ENCODE measurements at places on chromosomes 4 and X. TPM values are rescaled to one million over a fixed set of nuclear protein-coding genes. Genes with fewer than 3 reads are reported as not detected.

Gene GLUD2
- polyA plus RNA-seq: 0.36 TPM

Gene SLC6A8
- 1.9 TPM for polyA plus RNA-seq

Gene MAGEH1
- 38.3 TPM for polyA plus RNA-seq

Gene CFP
- polyA plus RNA-seq: 0.15 TPM

Gene FGA
- not detected for polyA plus RNA-seq

Gene NAA11
- polyA plus RNA-seq: not detected

Gene RLIM
- polyA plus RNA-seq: 11.4 TPM

GRCh38 chr4:11765849-11766453 lies 337.3 kb upstream of the HS3ST1 start:
- peak; percentile 28 for DNase-seq

DNA sequence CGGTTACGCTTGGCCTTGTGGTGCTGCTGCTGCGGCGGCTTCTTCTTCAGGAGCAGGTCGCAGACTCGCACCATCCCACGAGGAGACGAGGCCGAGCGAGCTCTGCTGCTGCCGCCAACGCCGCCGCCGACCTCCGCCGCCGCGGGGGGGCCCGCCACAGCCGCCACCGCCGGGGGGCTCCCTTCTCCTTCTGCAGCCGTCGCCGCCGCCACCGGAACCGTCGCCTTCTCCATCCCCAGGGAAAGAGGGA lies 237 bp downstream of the ANKRD17 start:
- DNase-seq: peak; percentile 67

GRCh38 chrX:41828826-41829225 lies 94.5 kb downstream of the CASK start:
- peak; percentile 4 for DNase-seq

DNA sequence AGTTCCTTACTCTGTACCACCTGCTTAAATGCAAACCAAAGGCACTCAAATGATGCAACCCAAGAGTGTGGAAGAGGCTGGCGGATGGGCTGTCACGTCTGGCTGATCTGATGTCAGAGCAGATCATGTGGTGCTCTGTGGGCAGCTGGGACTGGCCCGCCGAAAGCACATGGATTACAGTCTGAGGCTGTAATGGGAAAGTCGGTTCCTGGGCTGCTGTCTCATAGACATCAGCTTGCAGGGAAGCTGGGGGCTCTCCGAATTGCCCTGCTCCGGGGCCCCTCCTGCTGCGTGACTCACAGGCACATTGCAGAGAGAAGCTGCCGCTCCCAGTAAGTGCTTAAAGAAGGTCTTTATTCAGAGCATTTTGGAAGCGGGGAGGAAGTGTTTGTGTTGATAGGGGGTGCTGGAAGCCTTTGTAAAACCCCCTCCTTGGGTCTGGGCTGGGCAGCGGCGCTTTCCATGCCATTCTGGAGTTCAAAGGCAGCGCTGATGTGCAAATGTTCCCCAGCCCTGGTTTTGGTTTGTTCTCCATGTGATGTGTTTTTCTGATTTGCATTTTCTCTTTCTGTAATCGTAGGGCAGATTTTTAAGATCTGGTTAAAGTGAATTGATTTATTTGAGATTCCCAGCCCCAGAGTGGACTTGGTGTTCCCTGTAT lies 181.1 kb downstream of the LARP7 start:
- DNase-seq: peak; percentile 96

- peak; percentile 82 for DNase-seq
Observed at GRCh38 chr4:159227984-159228383, 125.1 kb downstream of the RAPGEF2 start.

DNA sequence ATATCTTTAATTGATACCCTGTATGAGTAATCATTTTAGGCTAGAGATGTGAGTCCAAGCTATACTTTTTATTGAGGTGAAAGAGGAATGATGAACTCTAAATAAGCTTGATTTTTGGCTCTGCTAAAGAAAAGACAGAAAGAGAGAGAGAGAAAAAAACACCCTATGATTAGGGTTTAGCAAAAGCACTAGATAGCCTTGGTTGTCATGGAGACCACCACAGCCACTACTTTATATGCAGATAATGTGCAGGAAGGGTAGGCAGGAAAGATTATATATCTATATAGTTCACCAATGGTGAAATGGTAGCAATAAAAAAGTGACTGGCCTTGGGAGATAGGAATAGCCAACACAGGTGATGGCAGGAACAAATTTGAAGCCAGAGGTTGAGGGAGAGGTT lies 69.9 kb upstream of the CAMK2D start:
- DNase-seq: no peak

- DNase-seq: peak; percentile 64
Observed at GRCh38 chr4:137819964-137820383, 287.7 kb upstream of the PCDH18 start.

DNA sequence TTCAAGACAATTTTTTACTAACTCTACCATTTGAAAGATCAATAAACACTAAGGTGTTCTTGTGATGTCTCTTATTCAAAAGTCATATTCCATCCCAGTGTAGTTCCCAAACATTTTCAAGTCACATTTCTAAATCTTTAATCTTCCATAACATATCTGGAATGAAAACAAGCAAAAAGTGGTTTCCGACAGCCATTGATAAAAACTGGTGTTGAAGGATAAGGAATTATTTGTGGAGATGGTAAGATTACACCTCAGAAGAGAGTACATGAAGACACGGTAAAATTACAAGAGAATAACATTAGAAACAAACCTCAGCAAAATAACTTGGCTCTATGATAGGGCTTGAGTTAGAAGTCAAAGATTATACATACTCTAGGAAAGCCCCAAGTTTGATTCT lies 4.3 kb downstream of the CHIC2 start:
- DNase-seq: no peak

DNA sequence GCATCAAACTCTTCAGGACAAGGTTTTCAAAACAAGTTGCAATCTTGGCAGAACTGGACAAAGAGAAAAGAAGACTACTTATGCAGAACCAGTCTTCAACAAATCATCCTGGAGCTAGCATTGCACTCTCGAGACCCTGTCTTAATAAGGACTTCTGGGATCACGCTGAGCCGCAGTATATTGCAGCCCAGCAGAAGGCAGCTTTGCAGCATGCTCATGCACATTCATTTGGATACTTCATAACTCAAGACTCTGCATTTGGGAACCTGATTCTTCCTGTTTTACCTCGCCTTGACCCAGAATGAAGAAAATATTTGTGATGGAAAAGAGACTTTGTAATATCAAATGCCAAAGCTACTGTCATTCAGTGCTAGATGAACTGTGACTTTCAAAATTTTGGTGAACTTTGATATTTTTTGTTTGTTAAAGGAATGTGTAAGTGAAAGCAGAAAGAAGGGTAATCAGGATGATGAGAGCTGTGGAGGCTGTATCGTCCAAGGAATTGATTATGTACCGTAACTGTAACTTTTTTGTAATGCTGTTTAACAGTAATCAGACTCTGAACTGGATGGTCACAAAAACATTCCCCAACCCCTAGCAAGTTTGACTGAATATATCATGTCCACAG lies 27.2 kb downstream of the HSPA4L start:
- peak; percentile 16 for DNase-seq

- DNase-seq: peak; percentile 46
Observed at GRCh38 chrX:119605464-119606279, 552 bp downstream of the NKRF start.

GRCh38 chrX:154002215-154002719 lies 17.4 kb downstream of the IRAK1 start:
- DNase-seq: peak; percentile 92

DNA sequence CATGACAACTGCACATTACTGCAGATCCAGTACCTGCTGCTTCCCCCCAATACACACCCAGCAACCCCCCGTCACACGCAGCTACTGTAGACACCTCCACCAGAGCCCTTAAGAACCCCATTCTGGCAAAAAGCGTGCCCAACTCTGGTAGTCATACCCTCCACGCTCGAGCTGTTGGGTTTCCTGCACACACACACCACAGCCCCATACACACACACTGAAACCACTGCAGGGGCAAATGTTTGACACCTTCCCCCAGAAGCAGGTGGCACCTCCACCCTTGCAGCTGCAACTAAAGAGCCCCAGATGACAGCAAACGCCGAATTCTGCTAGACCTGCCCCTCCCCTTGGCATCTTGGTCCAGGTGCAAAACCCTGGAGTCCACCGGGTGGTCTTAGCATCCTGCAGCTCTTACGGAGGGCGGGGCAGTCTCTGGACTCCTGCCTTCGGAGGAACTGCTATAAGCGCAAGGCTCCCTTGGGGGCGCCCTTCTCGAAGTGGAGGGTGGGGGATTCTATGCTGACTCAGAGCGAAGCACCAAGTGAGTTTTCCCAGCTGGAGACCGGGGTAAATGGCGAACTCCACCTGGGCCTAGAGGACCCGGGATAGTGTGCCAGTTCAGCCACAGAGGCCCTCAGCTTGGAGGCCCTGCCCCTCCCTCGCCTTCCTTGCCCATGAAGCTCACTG lies 1.5 kb downstream of the FRMPD3 start:
- DNase-seq: peak; percentile 31

DNA sequence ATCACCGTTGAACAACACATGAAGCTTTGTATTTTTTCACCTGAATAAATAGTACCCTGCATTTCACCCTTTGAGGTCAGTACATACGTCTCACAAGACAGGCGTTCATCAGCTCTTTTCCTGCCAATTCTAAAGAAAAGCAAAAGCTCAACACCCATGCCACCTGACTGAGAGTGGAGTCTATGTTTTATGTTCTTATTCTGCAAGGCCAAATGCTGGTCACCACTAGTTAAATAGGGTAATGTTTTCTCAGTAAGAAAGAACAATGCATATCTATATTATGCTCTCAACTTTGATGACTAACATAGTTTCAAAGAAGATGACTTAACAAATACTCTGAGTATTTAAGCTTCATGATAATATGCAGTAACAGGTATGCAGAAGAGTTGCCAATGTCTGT lies 336.3 kb upstream of the BMP3 start:
- DNase-seq: no peak

DNA sequence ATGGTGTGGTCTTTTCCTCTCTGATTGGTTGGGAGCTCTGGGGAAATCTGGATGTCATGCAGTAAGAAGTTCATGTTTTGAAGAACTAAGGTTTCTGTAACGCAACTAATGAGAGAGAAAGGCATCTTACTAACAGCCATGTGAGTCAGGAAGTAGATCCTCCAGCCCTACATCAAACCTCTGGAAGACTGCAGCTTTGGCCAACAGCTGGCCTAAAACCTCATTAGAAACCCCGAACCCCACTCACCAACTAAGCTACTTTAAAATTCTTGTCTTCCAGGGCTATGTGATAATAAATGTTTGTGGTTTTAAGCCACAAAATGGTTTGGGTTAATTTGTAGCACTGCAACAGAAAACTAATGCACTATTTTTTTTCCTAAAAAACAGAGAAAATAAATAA lies 549.0 kb upstream of the GRID2 start:
- no peak for DNase-seq

DNA sequence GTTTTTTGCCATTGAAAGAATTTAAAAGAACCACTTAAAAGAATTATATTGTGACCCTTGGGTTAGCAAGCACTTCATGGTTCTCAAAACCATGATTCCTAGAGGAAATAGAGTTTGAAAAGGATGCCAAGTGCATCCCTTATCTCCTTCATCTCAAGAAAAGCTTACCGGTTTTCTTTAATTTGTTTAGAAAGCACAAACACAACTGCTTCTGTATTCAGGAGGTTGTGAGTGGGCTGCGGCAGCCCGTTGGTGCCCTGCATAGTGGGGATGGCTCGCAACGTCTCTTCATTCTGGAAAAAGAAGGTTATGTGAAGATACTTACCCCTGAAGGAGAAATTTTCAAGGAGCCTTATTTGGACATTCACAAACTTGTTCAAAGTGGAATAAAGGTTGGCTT lies 13.5 kb downstream of the HHIP start:
- DNase-seq: no peak

- DNase-seq: no peak
Observed at GRCh38 chrX:31697294-31697916, 625.6 kb upstream of the FTHL17 start.

DNA sequence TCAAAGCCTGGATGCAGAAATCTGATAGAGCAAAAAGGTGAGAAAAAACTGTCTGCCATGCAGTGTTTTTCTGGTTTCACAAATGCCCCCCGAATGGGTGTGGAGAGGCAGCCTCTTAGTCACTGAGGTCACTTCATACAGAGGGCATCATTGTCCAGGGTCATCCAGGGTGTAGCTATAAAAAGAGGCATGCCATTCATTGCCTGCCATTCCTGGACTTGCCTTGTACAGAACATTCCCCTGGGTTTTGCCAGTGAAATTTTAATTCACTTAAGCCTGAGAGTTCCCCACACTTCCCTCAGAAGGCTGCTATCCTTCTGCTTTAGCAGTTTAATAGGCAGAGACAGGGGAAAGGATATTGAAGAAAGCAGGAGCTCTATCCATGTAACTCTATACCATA lies 230.3 kb downstream of the UNC5C start:
- DNase-seq: no peak

- DNase-seq: peak; percentile 41
Observed at GRCh38 chr4:98509721-98510120, 148.7 kb downstream of the TSPAN5 start.

- peak; percentile 62 for DNase-seq
Observed at GRCh38 chr4:159946983-159947615, 844.2 kb downstream of the RAPGEF2 start.

DNA sequence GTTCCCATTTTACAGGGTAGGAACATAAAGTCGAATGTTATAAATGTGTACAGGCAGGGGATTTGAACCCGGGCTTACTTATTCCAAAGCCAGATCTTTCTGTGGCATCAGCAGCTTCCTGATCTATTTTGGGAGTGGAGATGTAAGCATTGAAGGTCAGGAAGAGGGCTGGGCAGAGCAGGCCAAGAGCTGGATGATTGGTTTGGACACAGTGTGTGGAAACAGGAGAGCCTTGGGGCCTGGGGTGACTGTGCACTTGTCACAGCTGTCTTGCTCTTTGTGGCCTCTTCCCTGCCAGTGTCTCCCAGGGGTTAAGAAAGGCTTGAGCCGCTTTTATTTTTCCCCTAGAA lies 127.9 kb upstream of the ENPP6 start:
- no peak for DNase-seq

- no peak for DNase-seq
Observed at GRCh38 chr4:97910005-97910404, 233.3 kb downstream of the STPG2 start.

DNA sequence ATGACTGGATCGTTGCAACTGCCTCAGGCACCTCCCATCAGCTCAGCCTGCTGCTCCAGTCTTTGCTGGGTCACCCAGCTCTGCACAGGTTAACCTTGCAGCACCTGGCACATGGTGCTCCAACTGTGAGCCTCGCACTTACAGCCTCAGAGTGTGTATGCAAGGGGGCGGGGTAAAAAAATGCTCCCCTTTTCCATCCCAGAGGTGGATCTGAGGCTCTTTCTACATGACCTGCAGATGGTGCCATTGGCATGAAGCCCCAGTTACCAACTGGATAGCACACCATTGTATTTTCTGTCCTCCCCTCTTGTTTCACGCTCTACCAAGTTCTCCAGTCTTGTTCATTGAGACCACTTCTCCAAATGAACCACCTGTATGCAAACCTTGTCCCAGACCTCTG lies 46.2 kb upstream of the TRPC3 start:
- DNase-seq: no peak

GRCh38 chrX:10819973-10820372 lies 199.6 kb upstream of the MID1 start:
- DNase-seq: peak; percentile 24

DNA sequence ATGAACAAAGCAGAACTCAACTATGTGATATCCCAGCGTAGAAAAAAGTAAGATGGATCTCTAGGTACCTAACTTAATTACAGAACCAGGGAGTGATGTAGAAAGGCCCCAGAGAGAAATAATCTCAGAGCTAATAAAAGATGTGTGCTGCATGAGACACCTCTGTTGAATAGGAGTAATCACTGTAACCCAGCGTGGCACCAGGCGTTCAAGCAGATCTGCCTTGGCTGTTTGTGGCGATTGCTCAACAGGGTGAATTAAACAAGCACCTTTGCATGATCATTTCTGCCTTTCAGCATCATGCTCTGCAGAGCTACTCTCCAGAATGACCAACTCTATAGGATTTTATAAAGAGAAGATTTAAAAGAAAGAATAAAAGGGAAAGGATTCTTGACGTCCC lies 81.7 kb upstream of the KCNIP4 start:
- no peak for DNase-seq

Measured in GM23248 (cell line).